D721Med (cell line): ENCODE measurements at places on chromosomes 1 and 21.

- no peak for DNase-seq
Observed at GRCh38 chr1:37098237-37098636, 63.9 kb upstream of the GRIK3 start.

- DNase-seq = peak; percentile 34
Observed at GRCh38 chr1:22318279-22318981, 133.2 kb upstream of the ZBTB40 start.

- DNase-seq = no peak
Observed at GRCh38 chr1:56446531-56447098, 132.7 kb downstream of the PLPP3 start.

GRCh38 chr1:77010937-77011336 is 143.7 kb downstream of the ST6GALNAC5 start:
- no peak for DNase-seq

DNA sequence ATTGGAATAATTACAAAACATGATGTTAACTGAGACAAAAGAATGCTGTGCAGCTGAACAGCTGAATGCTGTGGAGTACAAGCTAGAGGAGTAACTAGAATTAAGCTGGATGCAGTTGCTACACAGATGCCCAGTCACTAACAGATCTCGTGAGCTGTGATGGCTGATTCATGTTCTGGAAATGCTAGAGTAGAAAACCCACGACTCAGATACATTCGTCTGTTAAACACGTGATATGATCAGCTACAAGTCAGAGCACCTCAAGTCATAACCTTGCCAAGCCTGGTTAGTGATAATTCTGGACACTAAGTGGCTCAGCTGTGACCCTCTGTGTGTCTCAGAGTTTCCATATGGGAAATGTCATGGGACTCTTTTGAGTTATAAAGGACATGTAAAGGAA is 89.7 kb upstream of the ESRRG start:
- no peak for DNase-seq

DNA sequence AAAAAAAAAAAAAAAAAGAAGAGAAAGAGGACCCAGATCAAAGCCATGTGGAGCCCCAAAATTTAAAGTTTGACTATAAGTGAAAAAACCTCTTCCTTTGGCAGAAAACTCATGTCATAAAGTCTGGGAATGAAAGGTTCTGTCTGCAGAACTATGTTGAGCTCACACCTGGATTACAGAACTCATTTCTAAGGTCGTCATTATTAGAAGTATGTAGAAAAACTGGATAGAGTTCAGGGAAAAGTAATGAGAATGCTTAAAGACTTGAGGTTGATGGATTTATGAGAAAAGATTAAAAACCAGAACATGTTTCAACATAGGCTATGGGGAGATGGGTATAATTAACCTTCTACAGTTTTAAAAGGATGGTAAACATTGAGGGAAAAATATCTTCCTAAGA is 90.7 kb upstream of the COL11A1 start:
- DNase-seq = no peak

GRCh38 chr1:34976384-34977209 is 8.6 kb downstream of the TMEM35B start:
- no peak for DNase-seq

DNA sequence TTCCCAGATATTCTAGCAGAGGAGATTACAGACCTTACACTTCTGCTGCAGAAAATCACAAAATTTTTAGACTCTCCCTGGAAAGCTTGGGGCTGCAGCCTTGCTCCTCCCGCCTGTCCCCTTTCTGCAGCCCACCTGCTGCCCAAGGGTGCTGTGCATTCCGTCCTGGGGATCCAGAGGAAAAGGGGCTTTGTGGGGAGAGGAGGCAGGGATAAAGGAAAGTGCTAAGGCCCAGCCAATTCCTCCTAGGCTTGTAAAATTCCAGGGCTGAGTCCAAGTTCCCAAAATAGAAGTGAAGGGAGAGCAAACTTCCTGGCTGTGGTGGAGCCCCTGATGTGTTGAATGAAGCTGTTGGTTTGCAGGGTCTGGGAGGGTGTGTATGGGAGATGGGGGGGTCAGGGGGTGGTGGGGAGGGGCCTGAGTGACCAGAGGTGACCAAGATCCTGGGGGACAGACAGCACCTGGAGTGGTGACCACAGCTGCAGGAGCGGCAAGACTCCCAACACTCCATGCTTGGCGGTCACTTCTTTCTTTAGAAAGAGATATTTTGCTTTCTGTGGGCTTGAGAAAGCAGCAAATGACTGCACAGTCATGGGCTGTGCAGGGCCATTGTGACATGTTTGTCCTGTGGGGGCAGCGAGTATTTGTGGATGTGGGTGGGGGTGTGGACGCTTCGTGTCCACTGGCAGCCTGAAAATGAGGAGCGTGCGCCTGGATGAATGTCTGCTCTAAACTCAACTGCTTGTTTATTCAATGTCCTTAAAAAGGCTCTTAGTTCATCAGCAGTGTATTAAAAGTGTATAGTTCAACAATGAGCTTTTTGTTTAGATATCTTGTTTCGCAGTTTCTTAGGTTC is 68.4 kb downstream of the TLR5 start:
- no peak for DNase-seq

DNA sequence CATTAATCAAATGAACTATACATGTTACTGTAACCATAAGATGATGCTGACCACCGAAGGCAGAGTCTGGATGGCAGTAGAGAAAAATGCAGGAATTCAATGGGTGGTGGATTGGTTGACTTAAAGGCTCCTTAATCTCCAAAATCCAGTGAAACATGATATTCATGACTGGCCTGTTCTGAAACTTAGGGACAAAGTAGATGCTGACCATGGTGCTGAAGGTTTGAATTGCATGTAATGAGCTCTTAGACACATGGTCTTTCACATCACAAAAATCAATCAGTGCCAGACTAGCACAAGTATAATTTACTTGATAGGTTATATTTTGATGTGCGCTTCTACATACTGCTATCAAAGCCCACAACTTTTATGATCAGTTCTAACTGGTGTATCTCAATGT is 30.9 kb upstream of the NTMT2 start:
- DNase-seq = no peak

- DNase-seq = no peak
Observed at GRCh38 chr1:211741788-211742187, 66.4 kb upstream of the NEK2 start.

DNA sequence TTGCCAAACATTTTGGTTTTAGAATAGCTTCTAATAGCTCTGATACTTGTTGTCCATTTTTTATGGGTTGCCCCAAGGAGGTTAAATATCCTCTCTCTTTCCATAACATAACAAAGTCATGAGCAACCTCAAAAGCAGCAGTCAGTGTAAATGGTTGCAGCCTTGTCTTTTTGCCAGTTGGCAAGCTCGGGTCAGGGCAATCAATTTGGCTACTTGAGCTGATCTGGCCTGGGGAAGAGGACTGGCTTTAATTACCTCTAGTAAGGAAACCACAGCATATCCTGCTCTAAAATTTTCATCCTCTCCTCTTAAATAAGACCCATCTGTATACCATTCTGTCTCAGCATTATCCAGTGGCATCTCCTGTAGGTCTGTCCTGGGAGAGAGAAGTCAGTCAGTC is 21.2 kb upstream of the FMO4 start:
- no peak for DNase-seq

GRCh38 chr1:100799954-100800612 is 80.5 kb downstream of the VCAM1 start:
- no peak for DNase-seq

DNA sequence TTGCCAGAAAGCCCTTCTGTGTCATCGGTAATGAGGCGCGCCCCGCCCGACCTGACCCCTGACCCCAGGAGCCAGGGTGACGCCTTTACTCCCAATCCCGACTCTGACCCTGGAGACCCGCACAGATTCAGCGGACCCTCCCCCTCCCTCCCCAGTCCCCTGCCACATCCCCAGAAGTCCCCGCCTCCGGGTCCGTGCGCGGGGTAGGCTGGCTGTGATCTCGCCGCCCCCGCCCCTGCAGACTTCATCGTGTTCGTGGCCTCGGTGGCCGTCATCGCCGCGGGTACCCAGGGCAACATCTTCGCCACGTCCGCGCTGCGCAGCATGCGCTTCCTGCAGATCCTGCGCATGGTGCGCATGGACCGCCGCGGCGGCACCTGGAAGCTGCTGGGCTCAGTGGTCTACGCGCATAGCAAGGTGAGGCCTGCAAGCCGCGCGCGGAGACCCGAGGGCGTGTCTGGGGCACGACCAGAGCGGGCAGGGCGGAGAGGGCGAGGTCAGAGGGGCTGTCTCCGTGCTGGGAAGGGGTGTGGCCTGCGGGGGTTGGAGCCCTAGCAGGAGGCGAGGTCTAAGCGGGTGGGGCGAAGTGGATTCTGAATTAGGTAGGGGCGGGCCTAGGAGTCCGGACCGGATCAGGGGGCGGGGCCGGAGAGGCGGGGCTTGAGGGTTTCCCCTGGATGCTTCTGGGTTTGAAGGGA is 34.8 kb downstream of the KCNQ4 start:
- no peak for DNase-seq

GRCh38 chr21:32101277-32101676 is 177.6 kb downstream of the MIS18A start:
- DNase-seq = no peak

DNA sequence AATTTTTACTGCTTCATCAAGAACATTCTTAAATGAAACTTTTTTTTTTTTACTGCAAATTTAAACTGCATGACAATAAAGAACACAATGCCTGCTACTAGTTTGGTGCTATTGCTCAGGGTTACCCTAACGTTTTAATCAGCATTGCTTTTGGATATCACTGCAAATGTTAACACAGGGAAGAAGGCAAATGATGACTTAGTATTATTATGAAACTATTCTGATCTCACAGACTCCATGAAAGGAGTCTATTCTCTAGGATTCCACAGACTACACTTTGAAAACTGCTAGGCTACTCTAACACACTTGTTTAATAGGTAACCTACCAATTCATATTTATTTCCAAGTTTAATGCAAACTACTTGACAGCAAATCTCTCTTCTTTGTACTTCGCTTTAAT is 49.8 kb downstream of the GATAD2B start:
- no peak for DNase-seq

DNA sequence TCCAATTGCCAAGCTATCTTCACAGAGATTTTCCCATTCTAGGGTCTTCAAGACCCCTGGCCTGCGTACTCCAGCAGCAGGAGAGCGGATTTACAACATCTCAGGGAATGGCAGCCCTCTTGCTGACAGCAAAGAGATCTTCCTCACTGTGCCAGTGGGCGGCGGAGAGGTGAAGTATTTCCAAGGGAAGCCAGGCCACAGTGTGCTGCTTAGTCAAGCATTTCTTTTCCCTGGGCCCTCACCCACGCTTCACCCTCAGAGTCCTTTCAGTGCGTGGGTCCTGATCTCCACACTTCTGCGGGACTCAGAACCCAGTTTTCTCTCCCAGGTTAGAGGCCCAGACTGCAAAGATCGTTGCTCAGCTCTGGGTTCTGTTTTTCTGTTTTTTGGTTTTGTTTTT is 13.1 kb downstream of the CDCA8 start:
- no peak for DNase-seq

- DNase-seq = no peak
Observed at GRCh38 chr1:163120372-163120771, 51.2 kb downstream of the RGS4 start.

DNA sequence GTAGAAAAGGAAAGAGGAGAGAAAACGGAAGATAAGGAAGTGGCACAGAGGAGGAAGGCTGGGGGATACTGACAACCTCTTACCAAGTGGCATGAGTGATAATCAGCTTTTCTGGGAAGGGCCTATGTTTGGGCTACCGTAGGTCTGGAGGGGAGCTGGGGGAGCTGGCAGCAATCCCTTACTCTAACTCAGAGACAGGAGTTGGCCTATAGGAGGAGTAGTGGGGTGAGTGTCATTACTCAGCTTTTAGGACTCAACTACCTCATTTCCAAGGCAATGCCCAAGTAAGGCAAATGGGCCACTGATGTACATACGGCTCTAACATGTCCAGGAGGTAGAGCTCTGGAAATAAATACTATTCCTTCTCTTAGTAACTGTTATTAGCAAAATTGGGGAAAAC is 48.7 kb upstream of the DMRTA2 start:
- DNase-seq = no peak

DNA sequence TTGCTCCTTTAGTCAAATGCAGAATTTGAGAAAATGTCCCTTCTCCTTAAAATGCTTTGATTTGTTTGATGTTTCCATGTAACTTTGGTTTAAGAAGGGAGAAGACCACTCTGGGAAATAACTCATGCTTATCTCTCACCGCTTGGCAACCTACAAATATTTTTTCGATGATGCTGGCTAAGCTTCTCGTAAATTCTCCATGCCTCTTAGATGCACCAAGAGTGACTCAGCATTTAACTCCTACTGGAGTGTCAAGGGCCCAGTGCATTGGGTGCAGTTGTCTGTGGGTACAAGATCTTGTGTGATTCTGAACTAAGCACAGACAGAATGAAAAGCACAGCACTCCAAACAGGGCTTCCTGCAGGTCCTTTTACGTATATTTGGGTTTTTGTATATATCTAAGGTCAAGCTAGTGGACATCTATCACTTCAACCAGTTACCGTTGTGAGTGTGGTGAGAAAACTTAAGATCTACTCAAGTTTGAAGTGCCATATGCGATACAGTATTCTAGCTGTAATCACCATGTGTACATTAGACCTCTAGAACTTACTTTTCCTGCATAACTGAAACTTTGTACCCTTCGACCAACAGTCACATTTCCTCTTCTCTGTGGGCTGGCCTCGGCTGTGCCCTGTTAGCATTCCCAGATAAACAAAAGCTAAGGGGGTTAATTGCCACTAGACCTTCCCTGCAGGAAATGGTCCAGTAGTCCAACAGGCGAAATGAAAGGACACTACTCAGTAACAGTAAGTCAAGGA is 55.8 kb downstream of the COL18A1 start:
- no peak for DNase-seq

GRCh38 chr1:200242110-200243041 is 167.5 kb downstream of the ZNF281 start:
- no peak for DNase-seq

DNA sequence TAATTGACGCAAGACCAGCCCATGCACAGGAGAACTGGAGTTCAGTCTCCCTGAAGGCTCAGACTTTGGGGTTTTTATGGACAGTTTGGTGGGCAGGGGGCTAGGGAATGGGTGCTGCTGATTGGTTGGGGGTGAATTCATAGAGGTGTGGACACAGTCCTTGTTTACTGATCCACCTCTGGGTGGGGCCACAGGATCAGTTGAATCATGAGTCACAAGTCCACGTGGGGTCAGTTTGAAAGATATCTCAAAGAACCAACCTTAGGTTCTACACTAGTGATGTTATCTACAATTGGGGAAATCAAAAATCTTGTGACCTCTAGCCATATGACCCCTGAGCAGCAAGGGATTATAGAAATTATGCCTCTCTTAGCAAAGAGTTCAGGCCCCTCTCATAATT is 127.9 kb upstream of the L1TD1 start:
- no peak for DNase-seq

- no peak for DNase-seq
Observed at GRCh38 chr1:43898981-43899380, 34.6 kb upstream of the ARTN start.

- DNase-seq = no peak
Observed at GRCh38 chr21:45150638-45151131, 76.3 kb downstream of the ADARB1 start.

GRCh38 chr1:90850181-90850897 is 133.2 kb upstream of the BARHL2 start:
- no peak for DNase-seq

DNA sequence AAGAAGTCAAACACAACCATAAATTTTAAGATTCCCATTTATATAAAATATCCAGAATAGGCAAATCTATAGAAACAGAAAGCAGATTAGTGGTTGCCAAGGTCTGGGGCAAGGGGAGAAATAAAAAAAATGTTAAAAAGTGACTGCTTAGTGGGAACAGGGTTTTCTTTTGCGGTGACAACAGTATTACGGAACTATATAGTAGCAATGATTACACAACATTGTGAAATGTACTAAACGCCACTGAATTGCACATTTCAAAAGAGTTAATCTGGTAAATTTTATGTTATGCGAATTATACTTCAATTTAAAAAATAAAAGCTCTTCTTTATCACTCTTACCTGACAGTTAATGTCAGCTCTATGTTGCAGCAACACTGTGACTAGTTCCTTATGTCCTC is 105.2 kb downstream of the ACBD6 start:
- DNase-seq = no peak
